Smooth muscle cell of the pulmonary artery (primary cell): ENCODE measurements at places on chromosomes 7 and 10. TPM values are rescaled to one million over a fixed set of nuclear protein-coding genes. Genes with fewer than 3 reads are reported as not detected.

Gene MRC1
- total RNA-seq = under 0.01 TPM in 1 of 2 replicates, not detected in the other

Gene HABP2
- total RNA-seq = not detected in 2 replicates

Gene MACC1
- total RNA-seq = 0.39 and 0.50 TPM in 2 replicates

Gene LRRC61
- total RNA-seq = 0.26 and 0.36 TPM in 2 replicates

Gene CRHR2
- total RNA-seq = not detected in 2 replicates
